LHCN-M2 (cell line): ENCODE measurements at places on chromosomes 6 and 20. TPM values are rescaled to one million over a fixed set of nuclear protein-coding genes. Genes with fewer than 3 reads are reported as not detected.

DNA sequence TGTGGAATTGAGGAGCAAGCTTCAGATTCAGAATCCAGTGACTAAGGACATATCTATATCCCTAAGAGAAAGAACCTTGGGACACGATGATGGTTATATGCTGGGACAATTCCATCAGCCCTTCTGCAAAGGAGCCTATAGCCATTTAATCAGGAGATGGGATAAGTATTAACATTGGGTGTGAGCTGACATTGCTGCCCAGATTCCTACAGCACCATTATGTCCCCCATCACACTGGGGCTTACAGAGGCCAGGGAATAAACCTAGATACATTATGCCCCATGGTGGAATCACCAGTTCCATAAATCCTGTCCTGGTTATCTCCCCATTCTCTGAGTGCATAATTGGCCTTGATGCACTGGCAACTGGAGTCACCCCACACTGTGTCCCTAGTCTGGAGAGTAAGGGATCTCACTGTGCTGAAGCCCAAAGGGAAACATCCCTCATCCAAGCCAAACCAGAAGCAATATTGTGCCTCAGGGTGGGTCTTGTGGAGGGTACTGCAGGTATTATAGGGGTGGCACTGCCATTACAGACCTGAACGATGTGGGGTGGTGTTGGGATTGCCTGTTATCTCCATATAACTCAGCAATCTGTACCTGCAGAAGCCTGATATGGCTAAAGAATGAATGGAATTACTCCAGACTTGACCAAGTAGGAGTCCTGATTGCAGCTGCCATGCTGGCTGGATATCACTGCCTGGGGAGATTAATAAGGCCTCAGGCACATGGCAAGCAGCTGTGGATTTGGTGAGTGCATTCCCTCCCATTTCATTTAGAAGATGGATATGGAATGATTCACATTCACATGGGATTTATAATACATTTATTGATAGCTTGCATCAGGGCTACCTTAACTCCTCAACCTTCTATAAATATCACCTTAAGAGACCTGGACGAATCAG is 5.0 kb downstream of the HLA-A start:
- peak; percentile 39 for DNase-seq

GRCh38 chr6:29490055-29490454 is 2.3 kb upstream of the MAS1L start:
- no peak for DNase-seq

DNA sequence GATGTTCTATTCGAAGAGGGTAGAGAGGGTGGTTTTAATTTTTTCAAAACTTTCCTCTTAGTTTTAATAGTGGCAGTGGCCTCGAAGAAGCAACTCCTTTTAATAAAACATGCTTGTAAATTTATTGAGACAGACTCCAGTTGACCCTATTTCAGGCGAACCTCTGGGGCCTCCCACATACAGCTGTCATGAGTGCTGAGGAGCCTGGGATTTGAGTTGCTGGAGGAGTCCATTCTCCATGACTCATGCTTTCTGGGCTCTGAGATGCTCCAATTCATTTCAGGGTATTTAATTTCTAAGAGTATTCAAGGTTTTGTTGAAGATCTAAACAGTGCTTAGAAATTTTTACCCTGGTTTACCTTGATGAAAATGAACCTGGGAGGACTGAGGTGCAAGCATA is 580.4 kb downstream of the CBLN4 start:
- DNase-seq, result no peak

GRCh38 chr20:63908008-63908682 is 13.2 kb downstream of the DNAJC5 start:
- DNase-seq, result no peak

GRCh38 chr20:24481173-24481572 is 11.7 kb downstream of the SYNDIG1 start:
- no peak for DNase-seq

TRPC4AP gene
- 57.1 and 64.8 TPM in 2 replicates for total RNA-seq

SPTLC3 gene
- 30.8 and 37.4 TPM in 2 replicates for total RNA-seq

PKIB gene
- 0.45 and 0.57 TPM in 2 replicates for total RNA-seq

MCM9 gene
- total RNA-seq, result 8.6 and 12.1 TPM in 2 replicates
